CD4-positive, alpha-beta T cell treated with Interleukin-15 for 1 hour (primary cell): ENCODE measurements at places on chromosomes 5 and 9.
A peak's percentile ranks its signal among the peaks of the same experiment; 100 is the strongest.

DNA sequence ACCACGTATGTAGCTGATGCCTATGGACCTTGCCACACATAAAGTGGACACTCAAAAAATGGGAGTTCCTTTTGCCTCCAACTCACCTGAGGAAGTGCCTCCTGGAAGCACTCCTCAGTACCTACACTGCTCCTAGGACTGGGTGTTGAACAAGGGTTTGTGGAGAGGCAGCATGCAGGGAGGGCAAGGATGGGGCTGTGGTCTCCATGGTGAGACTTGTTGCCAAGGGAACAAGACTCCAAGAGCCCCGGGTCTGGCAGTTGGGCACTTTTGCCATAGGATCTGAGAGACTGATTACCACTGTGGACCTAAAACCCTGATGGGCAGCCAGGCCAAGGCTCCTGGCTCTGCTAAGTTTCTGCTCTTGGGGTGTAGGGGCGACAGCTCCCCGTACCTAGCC, 6.9 kb upstream of the NR5A1 start:
- DNase-seq, result no peak

- DNase-seq, result no peak
Observed at GRCh38 chr9:794386-794785, 47.1 kb upstream of the DMRT1 start.

- no peak for DNase-seq
Observed at GRCh38 chr9:91898451-91899218, 51.4 kb downstream of the ROR2 start.

- no peak for DNase-seq
Observed at GRCh38 chr5:148491015-148491792, 107.4 kb downstream of the FBXO38 start.

- DNase-seq, result no peak
Observed at GRCh38 chr9:71349218-71349617, 227.8 kb upstream of the TRPM3 start.

DNA sequence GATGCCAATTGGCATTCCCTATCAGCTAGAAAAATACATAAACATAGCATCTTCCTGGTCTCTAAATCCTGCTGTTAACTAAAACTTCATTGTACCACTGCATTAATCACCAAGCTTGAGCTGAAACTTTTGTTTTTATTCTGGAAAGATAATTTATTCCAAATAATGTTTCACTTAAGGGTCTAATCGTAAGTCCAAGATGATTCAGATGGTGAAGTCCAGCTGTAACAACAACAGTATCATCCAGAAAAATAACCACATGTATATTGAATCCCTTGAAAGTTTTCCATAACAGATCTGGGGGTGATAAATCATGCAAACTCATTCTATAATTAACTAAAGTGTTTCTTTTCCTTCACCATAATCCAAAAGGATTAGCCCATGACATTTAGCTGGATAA, 23.9 kb downstream of the RORB start:
- no peak for DNase-seq

DNA sequence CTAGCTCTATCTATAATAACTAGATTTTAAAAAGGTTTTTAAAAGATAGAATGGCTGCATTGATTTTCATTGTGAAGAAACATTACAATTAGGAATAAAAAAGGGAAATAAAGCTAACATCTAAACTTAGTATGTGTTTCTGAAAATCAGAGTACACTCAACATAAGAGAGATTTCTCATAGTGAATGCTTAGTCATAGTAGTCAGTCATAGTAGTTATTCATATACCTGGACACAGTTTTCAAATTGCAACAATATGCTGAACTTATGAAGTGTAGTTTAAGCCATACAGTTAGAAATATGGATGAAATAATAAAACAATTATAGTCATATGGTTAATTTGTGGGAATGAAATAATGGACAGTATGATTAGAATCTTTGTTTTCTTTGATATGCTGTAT, 273.0 kb upstream of the CTNND2 start:
- no peak for DNase-seq

DNA sequence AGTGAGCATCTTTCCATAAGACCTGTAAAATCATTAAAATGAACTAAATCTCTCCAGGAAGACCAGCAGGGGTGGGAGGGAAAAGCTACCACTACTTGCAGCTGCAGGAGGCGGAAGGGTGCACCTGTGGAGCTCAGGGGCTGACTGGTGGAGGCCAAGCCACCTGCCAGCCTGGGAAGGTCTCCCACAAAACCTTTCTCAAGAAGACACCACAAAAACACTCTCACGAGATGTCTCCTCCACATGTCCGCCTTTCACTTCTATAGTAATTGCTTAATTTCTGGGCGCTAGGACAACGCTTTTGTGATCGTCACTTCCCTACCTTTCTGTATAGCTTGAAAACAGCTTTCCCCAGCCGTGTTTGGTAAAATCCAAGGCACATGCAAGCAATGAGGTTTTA, 114.4 kb downstream of the ROR2 start:
- DNase-seq, result no peak

- no peak for DNase-seq
Observed at GRCh38 chr5:132132138-132132537, 58.5 kb downstream of the CSF2 start.

- no peak for DNase-seq
Observed at GRCh38 chr9:93968451-93969327, 13.5 kb upstream of the BARX1 start.

- no peak for DNase-seq
Observed at GRCh38 chr9:83570359-83570758, 32.2 kb upstream of the FRMD3 start.

GRCh38 chr9:36798350-36799065, 225.8 kb downstream of the MELK start:
- DNase-seq, result no peak

DNA sequence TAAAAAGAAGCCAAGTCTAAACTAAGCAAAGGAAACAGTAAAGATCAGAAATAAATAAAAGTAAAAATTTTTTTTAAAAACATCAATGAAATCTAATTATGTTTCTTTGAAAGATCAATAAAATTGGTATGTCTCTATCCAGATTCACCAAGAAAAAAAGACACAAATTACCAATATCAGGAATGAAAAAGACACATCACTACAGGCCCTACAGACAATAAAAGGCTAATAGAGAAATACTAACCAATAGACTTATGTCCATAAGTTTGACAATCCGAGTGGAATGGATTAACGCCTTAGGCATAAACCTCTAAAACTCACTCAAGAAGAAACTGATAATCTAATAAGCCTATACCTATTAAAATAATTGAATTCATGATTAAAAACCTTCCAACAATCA, 12.4 kb downstream of the BRD3OS start:
- no peak for DNase-seq

GRCh38 chr9:131019388-131020239, 10.6 kb downstream of the LAMC3 start:
- no peak for DNase-seq

DNA sequence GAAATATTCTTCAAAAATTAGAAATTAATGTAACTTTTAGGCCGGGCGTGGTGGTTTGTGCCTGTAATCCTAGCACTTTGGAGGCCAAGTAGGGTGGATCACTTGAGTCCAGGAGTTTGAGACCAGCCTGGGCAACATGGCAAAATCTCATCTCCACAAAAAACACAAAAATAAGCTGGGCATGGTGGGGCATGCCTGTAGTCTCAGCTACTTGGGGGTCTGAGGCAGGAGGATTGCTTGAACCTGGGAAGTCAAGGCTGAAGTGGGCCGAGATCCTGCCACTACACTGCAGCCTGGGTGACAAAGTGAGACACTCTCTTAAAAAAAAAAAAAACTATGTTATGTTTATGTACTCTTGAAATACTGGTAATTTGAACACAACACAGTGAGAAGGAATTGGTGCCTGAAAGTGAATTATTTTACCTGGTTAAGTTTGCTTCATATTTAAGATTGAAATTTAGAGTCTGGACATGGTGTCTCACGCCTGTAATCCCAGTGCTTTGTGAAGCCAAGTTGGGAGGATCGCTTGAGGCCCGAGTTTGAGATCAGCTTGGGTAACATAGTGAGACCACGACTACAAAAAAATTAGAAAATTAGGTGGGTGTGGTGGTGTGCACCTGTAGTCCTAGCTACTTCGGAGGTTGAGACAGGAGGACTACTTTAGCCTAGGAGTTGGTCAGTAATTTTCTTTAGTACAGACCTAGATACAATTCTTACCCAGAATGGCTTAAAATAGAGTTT, 15.0 kb downstream of the ARRDC3 start:
- no peak for DNase-seq

GRCh38 chr9:113579283-113580040, 115.9 kb downstream of the RGS3 start:
- DNase-seq, result peak; percentile 56

GRCh38 chr9:35566417-35566816, 38.6 kb upstream of the TESK1 start:
- DNase-seq, result no peak

- no peak for DNase-seq
Observed at GRCh38 chr9:134323741-134324358, 2.4 kb upstream of the RXRA start.

- DNase-seq, result no peak
Observed at GRCh38 chr9:119761812-119762211, 392.6 kb upstream of the BRINP1 start.

DNA sequence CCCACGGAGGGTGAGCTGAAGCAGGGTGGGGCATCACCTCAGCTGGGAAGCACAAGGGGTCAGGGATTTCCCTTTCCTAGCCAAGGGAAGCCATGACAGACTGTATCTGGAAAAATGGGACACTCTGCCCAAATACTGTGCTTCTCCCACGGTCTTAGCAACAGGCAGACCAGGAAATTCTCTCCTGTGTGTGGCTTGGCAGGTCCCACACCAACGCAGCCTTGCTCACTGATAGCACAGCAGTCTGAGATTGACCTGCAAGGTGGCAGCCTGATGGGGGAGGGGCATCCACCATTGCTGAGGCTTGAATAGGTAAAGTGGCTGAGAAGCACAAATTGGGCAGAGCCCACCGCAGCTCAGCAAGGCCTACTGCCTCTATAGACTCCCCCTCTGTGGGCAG, 23.2 kb downstream of the RAB3C start:
- DNase-seq, result no peak

GRCh38 chr5:73328640-73329039, 119.9 kb downstream of the FOXD1 start:
- DNase-seq, result no peak

DNA sequence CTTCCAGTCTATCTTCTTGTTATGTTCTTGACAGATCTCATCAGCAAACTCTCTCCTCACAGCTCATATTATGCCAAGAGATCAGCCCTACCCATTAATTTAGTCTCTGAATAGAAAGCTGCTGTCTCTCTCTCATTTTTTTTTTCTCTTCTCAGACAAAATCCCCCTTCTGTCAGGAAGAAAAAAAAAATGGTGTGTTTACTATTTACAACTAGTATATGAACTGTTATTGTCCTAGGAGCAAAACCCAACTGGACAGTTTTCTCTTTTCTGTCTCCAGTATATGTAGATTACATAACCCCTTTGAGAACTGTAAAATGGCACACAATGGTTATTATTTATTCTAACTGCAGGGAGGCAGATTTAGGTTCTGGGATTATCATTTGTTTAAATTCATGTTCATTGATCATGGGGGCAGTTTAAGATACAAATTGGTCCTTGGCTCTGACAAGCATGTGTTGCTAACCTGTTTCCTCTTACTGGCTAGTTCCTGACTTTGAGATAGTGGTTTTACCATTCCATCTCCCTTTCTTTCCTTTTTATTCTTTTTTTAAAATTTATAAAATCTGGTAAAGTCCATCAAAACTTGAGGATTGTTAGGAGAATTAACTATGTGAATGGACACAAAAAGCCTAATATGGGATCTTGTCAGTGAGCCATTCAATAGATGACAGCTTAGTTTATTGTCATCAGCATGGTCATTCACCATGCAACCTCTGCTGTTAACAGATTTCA, 210.0 kb upstream of the PAPPA start:
- no peak for DNase-seq

GRCh38 chr5:140567871-140568270, 3.2 kb downstream of the SLC35A4 start:
- DNase-seq, result no peak

GRCh38 chr9:32384364-32385151, at the start of gene ACO1:
Gene ACO1 (plus strand): TSS chr9:32384643. CDS start chr9:32405507, 20,864 bp downstream.
- DNase-seq, result peak; percentile 86

GRCh38 chr9:135680056-135680455, 16.9 kb downstream of the LCN9 start:
- DNase-seq, result no peak

GRCh38 chr5:123460296-123460729, 37.1 kb upstream of the CEP120 start:
- no peak for DNase-seq

GRCh38 chr5:107980923-107981692, 310.4 kb upstream of the EFNA5 start:
- no peak for DNase-seq

GRCh38 chr9:129900263-129901027, 65.2 kb downstream of the USP20 start:
- DNase-seq, result no peak

- no peak for DNase-seq
Observed at GRCh38 chr5:34831303-34831702, 7.7 kb upstream of the TTC23L start.

- DNase-seq, result no peak
Observed at GRCh38 chr9:78879324-78880100, 582.6 kb downstream of the PSAT1 start.

GRCh38 chr9:109816490-109816889, 36.5 kb downstream of the PALM2AKAP2 start:
- no peak for DNase-seq

DNA sequence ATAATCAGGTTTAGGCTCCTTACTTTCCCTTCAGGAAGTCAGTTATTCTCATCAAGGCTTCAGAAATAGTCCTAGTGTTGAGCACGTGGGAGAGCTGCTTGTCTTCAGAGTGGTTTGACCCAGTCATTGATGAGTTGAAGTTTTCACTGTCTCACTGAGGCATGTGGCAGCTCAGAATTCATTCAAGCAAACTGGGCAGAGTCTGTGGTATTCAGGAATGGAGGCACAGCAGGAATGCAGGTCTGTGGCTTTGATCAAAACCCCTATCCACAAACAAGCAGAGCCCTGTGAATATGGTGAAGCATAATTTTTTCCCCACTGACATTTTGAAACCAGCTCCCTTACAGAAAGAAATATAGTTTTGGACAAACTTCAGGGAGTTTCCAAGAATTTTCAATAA, 207.3 kb downstream of the CD180 start:
- DNase-seq, result no peak

DNA sequence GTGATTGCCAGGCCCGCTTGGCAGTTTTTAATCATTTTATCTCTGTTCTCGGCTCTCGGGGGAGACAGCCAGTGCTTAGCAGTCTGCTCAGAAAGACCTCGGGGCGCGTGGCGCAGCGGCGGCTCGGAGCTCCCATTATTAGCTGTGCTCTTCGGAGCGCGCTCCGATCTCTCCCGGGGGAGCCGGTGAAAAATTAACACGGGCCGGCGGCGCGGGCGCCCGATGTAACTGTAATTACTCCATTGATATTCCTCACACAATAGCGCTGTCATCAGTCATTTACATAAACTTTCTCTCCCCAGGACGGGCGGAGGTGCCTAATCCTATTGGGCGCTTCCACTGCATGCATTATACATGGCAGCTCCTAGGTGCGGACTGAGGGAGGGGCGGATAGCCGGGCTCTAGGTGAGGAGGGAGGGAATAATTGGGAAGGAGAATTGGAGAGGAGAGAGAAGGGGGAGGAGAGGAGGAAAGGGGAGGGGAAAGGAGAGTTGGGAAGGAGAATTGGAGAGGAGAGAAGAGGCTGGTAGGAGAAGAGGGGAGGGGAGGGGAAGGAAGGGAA, 24.9 kb downstream of the LMX1B start:
- DNase-seq, result no peak
